Fibroblast of villous mesenchyme (primary cell): ENCODE measurements at places on chromosomes 12 and 14. TPM values are rescaled to one million over a fixed set of nuclear protein-coding genes. Genes with fewer than 3 reads are reported as not detected.

DNA sequence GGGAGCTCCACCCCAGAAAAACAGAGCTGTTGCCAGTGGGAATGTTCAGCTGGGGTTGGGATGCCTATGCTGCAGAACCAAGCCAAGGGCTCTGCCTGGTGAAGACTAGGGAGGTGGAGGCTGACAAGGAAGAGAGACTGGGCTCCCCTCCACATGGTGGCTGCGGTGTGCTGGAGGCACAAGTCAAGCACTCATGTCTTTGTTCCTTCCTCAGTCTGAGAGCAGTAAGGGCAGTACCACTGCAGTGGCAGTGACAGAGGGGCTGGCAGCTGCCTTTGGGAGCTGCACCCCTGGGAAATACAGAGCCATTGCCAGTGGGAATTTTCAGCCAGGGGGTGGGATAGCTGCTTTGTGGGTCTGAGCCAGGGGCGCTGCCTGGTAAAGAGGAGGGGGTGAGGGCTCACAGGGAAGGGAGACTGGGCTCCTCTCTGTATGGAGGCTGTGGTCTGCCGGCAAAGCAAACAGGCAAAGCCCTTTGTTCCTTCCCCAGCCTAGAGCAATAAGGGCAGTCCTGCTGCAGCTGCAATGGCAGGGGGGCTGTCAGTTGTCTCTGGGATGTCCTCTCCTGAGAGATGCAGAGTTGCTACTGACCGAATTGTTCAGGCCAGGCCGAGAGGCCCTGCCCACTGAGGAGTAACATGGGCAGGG lies 255.9 kb downstream of the RAD51B start:
- no peak for DNase-seq

DNA sequence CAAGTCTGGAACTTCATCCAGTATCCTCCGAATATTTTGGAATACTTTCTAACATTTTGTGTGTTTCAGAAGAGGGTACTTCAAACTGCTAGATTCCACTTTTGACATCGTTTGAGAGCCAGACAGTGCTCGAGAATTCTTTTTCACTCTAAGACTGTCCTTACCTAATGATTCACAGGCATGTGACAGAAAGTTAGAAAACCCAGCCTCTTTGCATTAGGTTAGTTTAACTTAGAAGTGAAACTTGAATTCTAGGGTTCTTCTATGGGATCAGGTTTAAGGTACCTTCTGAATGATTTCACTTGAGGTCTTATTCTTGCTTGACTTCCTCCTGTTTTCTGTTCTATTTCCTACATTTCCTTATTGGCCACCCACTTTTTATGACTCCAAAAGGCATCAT lies 431.8 kb downstream of the SLC6A15 start:
- DNase-seq, result no peak

DNA sequence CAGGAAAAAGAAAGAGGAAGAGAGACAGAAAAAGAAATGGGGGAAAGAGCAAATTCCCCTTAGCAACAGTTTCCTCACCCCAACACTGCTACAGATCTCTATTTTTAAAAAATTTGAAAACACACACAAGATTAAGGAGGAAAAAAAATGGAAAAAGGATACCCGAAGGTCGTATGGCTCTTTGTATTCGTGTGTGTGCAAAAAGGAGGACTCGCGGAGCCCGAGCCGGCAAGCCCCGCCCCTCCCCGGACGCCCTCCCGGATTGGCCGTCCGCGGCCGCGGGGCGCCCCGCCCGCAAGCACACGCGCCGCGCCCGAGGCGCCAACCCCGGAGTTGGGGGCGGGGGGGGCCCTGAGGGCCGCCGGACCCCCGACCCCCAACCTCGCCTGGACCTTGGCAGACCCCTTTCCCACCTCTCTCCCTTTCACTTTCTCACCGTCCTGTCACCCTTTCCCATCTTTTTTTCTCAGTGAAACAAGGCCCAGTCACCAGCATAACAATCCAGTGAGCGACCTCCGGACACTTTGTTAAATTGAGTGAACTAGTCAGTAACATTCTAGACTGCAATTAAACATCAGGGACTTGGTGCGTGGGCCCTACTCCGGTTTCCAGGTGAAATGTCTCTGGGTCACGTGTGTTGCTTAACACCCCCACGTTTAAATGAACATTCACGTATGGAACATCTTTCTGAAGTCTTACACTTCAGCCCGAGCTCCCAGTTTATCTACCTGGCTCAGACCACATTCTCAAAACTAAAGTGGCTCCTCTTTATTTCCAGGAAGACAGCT lies at the start of gene C14orf93:
Gene C14orf93 (minus strand): TSS at position 205 of the 788 bp plus-strand sequence. CDS start 11,120 bp downstream, outside the sequence.
- peak; percentile 42 for DNase-seq

- peak; percentile 64 for DNase-seq
Observed at GRCh38 chr12:121725423-121725822, 12.9 kb downstream of the TMEM120B start.

- no peak for DNase-seq
Observed at GRCh38 chr14:30607156-30607780, 14.9 kb upstream of the SCFD1 start.

DNA sequence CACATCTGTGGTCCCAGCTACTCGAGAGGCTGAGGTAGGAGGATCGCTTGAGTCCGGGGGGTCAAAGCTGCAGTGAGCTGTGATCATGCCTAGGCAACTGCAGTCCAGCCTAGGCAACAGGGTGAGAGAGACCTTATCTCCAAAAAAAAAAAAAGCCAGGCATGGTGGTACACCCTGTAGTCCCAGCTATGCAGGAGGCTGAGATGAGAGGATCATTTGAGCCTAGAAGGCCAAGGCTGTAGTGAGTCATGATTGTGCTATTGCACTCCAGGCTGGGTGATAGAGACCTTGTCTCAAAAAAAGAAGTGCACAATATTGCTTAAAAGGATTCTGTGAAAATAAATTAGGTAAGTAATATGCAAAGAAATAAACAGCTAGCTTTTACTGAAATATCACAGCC lies 17.0 kb downstream of the NAA25 start:
- DNase-seq, result no peak

- DNase-seq, result peak; percentile 86
Observed at GRCh38 chr12:106247674-106248311, at the start of gene CKAP4. Gene CKAP4, minus strand, starts transcription at chr12:106248020. Its CDS starts 169 bp downstream, at chr12:106247851.

DNA sequence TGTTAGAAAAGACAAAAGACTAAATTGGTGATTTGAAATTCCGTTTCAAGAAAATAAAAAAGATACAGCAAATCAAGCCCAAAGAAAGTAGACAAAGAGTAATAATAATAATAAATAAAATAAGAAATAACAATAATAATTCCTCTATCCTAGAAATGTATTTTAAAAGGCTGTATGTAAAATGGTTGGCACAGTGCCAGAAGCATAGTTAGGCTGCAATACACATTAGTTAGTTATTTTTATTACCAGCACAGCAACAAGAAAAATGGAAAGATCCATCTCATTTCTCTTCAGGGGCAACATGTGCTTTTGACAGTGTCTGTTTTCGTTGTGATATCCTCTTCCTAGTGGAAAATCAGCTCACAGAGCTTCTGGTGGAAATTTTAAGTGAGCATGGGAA lies 174.1 kb upstream of the TMTC1 start:
- DNase-seq, result no peak

Gene KRT77
- not detected in 2 replicates for total RNA-seq

Gene LLPH
- total RNA-seq, result 3.9 and 5.6 TPM in 2 replicates

Gene TEX22
- under 0.01 and 0.32 TPM in 2 replicates for total RNA-seq
